ENCODE measurements at places on chromosomes 7 and 10.

GRCh38 chr7:120984406-120984805 is 4.1 kb upstream of the CPED1 start:
- no peak for DNase-seq

DNA sequence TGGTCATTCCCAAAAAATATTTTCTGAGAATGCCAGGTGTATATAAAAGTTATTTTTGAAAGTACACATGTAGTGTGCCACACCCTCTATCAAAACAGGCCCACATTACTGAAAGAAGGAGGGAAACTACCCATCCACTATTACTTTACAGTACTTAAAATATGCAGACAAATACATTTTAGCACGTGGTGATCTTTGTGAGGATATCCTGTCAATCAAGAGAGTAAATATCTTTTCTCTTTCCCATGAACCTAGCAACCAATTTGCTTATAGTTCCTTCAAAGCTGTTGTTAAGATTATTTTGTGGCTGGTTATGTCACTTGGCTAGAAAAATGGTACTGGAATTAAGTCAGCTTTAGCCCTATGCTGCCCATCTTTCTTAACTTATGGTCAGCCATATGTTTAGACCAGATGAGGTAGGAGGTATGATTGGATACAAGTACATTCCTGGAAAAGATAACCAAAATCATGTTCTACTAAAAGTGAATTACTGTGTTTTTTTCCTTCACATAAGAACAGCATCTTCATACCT is 70.1 kb downstream of the AUTS2 start:
- DNase-seq = no peak

DNA sequence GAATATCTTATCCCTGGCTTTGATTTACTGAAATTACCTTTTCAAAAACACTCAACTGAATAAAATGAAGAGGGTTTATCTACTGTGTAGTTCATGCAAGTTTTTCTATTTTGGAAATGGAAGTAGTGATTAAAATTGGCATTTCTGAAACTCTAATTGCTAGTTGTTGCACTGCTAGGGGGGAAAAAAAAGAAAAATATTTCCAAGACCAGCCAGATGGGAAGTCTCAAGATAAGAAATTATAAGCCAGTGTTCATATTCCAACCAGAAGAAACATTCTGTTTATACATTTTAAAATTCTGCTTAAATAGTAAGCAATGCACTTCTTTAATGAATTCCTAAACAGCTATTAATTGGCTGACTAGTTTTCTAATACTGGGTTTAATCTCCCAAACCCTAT is 9.4 kb upstream of the ADO start:
- no peak for DNase-seq

GRCh38 chr7:141333459-141333858 is 217.8 kb upstream of the AGK start:
- DNase-seq = no peak

DNA sequence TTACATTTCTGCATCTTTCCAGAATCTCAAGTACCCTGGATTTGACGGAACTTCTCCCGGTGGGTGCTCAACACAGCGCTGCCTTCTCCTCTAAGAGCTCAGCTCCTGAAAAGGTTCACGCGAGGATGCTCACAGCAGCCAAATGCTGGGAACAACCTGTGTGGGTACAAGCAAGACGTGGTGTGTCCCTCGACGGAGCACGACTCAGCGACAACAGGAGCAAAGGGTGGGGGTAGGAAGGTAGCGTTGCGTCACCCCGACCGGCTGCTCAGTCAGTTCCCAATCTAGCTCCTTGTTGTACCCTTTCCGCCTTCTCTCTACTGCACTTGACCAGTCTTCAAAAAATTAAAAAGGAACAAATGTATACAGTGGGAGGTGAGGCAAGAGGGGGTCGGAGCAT is 117.3 kb downstream of the PTPRN2 start:
- no peak for DNase-seq

DNA sequence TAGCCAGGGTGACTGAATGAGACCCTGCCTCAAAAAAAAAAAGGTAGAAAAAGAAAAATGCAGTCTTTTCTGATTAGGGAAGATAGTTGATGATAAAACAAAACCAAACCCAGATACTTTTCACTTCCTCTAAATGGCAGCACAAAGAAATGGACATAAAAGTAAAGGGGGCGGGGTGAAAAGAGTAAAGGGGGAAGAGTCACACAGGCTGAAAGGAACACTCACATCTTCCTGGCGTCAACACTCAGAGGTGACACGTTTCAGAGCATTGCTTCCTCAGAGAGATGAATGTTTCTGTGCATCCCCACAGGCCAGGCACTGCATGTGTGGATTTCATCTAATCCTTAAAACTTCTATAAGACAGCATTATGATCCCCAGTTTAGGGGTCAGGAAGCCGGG is 81.2 kb downstream of the HIPK2 start:
- DNase-seq = no peak

GRCh38 chr10:8616166-8616565 is 561.7 kb downstream of the GATA3 start:
- DNase-seq = no peak

- no peak for DNase-seq
Measured at GRCh38 chr10:124127965-124128810, 34.8 kb upstream of the CHST15 start.

- DNase-seq = no peak
Measured at GRCh38 chr7:35286986-35287385, 33.1 kb upstream of the TBX20 start.

DNA sequence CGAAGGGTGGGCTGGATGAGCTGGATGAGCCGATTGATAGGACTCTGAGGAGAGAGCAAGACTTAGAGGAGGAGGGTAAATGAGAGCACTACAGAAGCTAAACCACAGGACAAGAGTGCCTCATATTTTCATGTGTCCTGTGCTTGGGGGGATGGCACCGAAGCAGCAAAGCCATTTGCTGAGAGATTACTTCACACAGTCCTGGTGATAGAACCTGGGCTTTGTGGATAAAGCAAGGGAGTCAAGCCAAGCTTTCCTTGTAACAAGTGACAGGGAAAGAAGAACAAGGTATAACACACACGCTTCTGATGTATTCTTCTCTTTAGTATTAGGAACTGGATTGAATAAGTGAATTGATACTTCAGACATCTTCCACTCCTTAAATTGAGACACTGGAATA is 253.7 kb downstream of the ANKRD7 start:
- no peak for DNase-seq

- DNase-seq = no peak
Measured at GRCh38 chr7:134196439-134196838, 69.3 kb downstream of the LRGUK start.

- DNase-seq = no peak
Measured at GRCh38 chr7:36919738-36920137, 195.4 kb upstream of the AOAH start.

DNA sequence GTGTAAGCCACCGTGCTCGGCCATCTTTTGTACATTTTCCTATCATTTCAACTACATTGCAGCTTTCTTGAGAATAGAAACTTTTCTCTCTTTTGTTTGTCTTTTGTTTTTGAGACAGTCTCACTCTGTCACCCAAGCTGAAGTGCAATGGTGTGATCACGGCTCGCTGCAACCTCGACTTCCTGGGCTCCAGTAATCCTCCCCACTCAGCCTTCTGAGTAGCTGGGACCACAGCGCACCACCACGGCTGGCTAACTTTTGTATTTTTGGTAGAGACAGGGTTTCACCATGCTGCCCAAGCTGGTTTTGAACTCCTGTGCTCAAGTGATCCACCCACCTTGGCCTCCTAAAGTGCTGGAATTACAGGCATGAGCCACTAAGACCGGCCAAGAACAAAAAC is 31.3 kb upstream of the DAGLB start:
- no peak for DNase-seq

- no peak for DNase-seq
Measured at GRCh38 chr10:373526-374309, 238.5 kb downstream of the ZMYND11 start.

- no peak for DNase-seq
Measured at GRCh38 chr7:66687186-66687585, 53.3 kb upstream of the RABGEF1 start.

GRCh38 chr7:148110097-148110868 is 480.3 kb upstream of the C7orf33 start:
- no peak for DNase-seq

DNA sequence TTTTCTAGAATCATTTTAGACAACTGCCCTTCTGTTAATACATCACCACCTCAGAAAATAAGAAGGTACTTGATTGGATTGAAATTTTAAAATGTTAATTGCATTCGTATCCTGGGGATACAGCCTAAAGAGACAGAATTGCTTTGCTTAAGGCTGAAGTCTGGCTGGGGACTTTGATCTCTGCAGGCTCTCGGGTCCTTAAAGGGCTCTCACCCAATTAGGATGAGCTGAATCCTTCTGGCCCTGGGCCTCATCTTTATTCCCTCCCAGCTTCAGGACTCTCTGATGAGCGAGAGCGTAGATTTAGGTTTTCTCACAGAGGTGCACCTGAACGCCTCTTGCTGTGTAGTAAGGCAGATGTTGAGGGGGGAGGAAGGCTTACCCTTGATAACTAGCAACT is 475.3 kb upstream of the C7orf33 start:
- DNase-seq = no peak

GRCh38 chr10:96470116-96470743 is 43.5 kb downstream of the TLL2 start:
- DNase-seq = no peak

DNA sequence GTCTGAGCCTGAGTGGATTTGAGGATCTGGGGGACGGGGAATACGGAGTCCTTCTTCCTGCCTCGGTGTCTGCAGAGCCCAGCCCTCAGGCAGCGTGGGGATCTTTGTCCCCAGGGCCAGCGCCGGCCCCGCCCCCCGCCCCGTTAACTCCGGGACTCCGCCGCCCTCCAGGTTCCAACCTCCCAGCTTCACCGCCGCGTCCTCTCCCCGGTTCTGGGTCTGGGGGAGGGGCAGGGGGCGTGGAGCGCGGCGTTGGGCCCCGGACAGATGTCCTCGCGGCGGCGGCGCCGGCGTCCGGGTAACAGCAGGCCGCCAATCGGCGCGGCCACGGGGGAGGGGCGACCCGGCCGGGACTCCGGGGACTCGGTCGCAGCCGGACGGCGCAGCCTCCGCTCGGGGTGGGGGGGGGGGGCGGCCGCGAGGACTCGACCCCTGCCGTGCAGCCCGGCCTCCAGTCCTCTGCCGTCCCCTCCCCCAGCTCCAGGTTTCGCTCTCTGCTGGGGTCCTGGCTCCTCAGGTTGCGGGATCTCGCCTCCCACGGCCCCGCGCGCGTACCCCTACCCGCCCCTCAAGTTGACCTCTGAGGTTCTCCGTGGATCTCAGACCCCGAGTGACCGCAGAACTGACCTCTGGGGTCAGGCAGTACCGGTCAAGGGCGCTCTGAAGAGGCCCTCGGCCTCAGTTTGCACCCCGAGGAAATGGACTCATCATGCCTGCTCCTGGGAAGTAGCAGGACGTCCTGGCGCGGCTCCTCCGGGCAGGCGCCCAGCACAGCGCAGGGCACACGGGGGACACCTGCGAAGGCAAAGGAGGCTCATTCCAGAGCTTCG is 2.3 kb upstream of the ELFN1 start:
- no peak for DNase-seq

DNA sequence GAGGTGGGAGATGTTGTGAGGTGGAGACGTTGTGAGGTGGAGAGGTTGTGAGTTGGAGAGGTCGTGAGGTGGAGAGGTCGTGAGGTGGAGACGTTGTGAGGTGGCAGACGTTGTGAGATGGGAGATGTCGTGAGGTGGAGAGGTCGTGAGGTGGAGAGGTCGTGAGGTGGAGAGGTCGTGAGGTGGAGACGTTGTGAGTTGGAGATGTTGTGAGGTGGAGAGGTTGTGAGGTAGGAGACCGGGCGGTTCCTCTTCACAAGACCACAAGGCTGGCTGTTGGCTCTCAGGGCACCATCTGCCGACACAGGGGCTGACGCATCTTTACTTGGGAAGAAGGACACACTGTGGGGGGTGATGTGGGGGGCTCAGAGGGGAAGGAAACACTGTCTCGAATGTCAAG is 34.7 kb upstream of the SHH start:
- DNase-seq = no peak

GRCh38 chr10:7188456-7189050 is 222.3 kb downstream of the SFMBT2 start:
- no peak for DNase-seq

GRCh38 chr10:101766753-101767599 is 8.9 kb downstream of the FGF8 start:
- no peak for DNase-seq

DNA sequence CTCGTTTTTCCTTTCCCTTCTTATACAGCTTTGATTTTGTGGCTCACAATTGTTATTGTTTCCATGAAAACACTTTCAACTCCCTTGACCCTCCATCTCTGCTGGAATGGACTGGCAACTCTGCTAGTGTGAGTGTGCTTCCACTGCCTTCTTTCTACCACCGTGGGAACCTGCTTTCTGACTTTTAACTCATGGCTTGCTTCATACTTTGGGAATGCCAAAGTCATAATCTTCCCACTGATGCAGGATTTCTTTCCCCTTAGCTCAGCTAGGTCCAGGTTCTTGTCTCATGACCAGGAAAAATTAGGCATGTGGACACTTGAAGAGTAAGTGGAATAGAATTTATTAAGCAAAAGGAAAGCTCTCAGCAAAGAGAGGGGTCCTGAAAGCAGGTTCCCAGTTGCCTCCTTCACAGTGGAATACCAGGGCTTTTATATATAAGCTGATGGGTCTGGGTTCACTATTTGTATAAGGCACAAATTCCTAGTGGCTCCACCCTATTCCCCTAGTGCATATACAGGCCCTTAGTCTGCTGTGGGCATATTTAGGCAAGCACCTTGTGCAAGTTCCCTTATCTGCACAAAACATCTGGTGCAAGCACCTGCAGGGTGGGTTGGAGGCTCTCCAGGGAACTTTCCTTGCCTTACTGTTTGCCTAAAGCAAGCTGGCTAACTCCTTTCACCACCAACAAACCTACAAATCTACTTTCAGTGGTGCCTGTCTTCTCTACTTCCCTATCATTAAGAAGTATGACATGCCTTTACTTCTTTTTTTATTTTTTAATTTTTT is 119.5 kb downstream of the CFAP58 start:
- DNase-seq = no peak

- DNase-seq = no peak
Measured at GRCh38 chr10:36761121-36761520, 364.3 kb upstream of the ANKRD30A start.

- peak; percentile 83 for DNase-seq
Measured at GRCh38 chr10:79407811-79408795, 37.3 kb downstream of the ZCCHC24 start.

GRCh38 chr7:5635461-5636445 is 145.7 kb downstream of the RNF216 start:
- no peak for DNase-seq

- no peak for DNase-seq
Measured at GRCh38 chr7:151403764-151404163, 6.1 kb downstream of the WDR86 start.

- DNase-seq = peak; percentile 82
Measured at GRCh38 chr10:18140149-18140956, at the start of gene CACNB2. Gene CACNB2, plus strand, starts transcription at chr10:18140424.

- DNase-seq = no peak
Measured at GRCh38 chr10:6216916-6217315, 14.2 kb downstream of the PFKFB3 start.

DNA sequence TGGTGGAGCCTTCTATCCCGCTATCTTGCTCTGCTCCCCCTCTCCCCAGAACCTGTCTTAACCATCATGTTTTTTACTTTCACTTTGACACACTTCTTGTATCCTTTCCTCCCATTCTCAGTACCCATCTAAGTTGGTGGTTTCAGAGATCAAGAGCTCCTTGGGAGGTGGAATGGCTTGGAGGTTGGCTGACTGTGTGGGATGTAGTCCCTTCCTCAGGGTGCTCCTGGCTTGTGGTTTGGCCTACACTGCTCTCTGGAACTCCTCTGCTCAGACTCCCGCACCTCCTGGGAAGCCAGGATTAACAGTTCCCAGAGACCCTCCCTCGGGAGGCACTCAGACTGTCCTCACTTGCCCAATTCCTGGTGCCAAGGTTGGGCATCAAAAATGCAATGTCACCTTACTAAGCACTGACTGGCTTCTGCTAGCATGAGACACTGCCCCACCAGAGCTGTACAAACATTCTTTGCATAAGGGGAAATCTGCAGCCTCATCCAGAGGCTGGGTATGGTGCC is 93.1 kb upstream of the NAMPT start:
- no peak for DNase-seq

Measured in left forelimb (tissue), 1 donor.